ENCODE measurements at places on chromosomes 5 and 9. TPM values are rescaled to one million over a fixed set of nuclear protein-coding genes. Genes with fewer than 3 reads are reported as not detected.

HRCT1 gene
- total RNA-seq: 10.9 TPM

NOP16 gene
- 17.7 TPM for total RNA-seq

TNC gene
- total RNA-seq: 139 TPM

IRX1 gene
- 2.4 TPM for total RNA-seq

BTNL3 gene
- total RNA-seq: not detected

CHSY3 gene
- total RNA-seq: 8.4 TPM

TMEM174 gene
- not detected for total RNA-seq

TMED9 gene
- total RNA-seq: 83.3 TPM

LPCAT1 gene
- total RNA-seq: 45.3 TPM

MSMP gene
- not detected for total RNA-seq

ZDHHC11B gene
- total RNA-seq: not detected

PCDHA12 gene
- 3.3 TPM for total RNA-seq

MTX3 gene
- 18.4 TPM for total RNA-seq

STPG3 gene
- not detected for total RNA-seq

RASGRF2 gene
- 45.3 TPM for total RNA-seq

C1QTNF2 gene
- 1.5 TPM for total RNA-seq

PPP3R2 gene
- total RNA-seq: not detected

TTC23L gene
- 2.2 TPM for total RNA-seq

PROB1 gene
- total RNA-seq: 3.6 TPM

TSC1 gene
- 88.4 TPM for total RNA-seq

CAMK4 gene
- total RNA-seq: 4.4 TPM

CDKN2B-AS1 gene
- total RNA-seq: 1.5 TPM

C9orf153 gene
- total RNA-seq: 0.84 TPM

CYFIP2 gene
- 15.7 TPM for total RNA-seq

DPH7 gene
- total RNA-seq: 42.2 TPM

KCNN2 gene
- total RNA-seq: 0.20 TPM

CCNI2 gene
- total RNA-seq: not detected

CDH6 gene
- total RNA-seq: 14.0 TPM

FREM1 gene
- 6.6 TPM for total RNA-seq

FRMPD1 gene
- total RNA-seq: 1.6 TPM

Data from tibial nerve (tissue), 4 donors.